ENCODE measurements at places on chromosomes 12 and 14. TPM values are rescaled to one million over a fixed set of nuclear protein-coding genes. Genes with fewer than 3 reads are reported as not detected.
A peak's percentile ranks its signal among the peaks of the same experiment; 100 is the strongest.

GRCh38 chr12:6647083-6647604 is at the start of gene ACRBP:
ACRBP (minus strand) TSS chr12:6647432; CDS start chr12:6647366, 66 bp downstream.
- DNase-seq: peak; percentile 42

GRCh38 chr14:21525962-21526671 is at the start of gene SALL2:
SALL2 (minus strand) TSS chr14:21526346; CDS start chr14:21526127, 219 bp downstream.
- peak; percentile 69 for DNase-seq

DNA sequence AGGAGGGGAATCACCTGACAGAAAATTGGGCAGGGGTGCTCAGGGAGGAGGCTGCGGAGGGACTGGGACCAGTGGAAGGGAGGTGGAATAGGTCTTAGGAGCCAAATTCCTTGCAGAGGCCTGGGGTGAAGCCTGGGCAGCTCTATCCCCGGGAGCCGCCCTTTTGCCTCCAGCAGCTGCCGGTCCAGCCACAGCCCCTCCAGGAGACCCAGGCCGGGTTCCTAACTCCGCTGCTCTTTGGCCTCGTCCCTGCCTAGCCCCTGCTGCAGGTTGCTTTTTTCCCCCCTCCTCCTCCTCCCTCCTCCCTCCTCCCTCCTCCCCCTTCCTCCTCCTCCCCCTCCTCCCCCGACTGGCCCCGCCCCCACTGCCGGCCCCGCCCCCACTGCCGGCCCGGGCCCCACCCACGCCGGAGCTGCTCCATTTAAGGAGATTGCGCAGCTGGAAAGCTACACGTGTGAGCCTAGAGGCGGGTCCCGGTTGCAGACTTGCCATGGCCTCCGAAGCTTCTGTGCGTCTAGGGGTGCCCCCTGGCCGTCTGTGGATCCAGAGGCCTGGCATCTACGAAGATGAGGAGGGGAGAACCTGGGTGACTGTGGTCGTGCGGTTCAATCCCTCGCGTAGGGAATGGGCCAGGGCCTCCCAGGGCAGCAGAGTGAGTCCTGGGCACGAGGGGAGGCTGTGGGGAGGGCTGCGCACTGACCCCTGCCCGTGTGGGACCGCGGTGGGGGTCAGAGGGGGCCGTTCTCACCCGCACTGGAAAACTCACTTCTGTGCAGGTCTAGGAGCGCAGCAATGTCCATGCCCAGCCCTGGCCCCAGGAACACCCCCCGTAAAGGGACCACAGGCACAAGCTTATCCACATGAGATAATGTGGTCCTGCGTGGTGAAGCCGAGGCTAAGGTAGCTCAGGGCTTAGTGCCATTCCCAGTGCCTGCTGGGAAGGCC is at the start of gene TCL1B:
TSS of gene TCL1B (plus strand) at position 449 of the 945 bp plus-strand sequence. CDS start at position 491, 42 bp downstream.
- DNase-seq: no peak

The SLC48A1 gene
- 38.9 TPM for total RNA-seq

- no peak for DNase-seq
Observed at GRCh38 chr12:115294453-115295133, 610.6 kb upstream of the TBX3 start.

DNA sequence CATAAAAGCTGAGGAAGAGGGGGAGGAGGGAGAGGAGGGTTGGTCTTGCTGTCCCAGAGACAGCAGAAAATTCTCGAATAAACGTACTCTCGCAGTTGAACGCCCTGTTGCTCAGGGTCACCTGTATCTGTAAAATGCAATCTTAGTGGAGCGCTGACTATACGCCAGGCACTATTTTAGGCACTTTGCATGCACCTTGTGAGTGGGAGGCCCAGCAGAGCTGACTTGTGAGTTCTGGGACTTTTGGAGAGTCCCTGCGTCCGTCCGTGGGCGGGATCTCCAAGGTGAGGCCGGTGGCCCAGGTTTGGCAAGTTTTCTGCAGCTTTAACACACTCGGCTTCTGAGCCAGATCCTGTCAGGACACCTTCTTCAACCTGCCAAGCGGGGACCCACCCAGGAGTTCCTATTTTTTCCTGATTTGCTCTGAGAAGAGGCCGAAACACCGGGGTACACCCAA is 32.5 kb upstream of the PLEKHG6 start:
- no peak for DNase-seq

DNA sequence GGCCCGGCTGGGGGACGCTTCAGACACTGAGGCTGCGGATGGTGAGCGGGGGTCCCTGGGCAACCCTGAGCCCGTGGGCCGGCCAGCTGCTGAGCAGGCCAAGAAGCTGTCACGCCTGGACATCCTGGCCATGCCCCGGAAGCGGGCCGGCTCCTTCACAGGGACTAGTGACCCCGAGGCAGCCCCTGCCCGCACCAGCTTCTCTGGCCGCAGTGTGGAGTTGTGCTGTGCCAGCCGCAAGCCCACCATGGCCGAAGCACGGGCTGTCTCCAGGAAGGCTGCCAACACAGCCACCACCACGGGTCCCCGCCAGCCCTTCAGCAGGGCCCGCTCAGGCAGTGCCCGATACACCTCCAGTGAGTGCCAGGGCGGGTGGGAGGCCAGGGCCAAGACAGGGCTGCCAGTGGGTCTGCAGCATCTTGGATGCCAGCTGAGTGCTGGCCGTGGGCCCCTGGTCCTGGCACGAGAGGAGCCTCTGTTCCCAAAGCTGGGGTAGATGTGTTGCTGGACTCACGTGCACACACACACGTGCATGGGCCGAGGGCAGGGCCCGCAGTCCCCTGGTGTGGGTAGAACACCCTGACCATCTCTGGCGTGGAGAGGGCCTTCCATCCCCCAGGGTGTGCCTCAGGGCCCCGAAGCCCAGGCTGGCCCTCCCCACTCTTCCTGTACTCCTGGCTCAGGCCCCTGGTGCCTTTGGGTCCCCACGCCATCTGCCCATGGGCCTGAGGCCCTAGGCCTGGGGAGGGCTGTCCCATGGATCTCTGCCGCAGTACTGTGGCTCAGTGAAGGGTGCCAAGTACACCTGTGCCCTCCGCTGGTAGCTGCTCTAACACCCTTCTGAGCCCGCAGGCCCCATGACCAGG is 22.8 kb downstream of the CEP170B start:
- DNase-seq: no peak

The GZMH gene
- not detected for total RNA-seq

DNA sequence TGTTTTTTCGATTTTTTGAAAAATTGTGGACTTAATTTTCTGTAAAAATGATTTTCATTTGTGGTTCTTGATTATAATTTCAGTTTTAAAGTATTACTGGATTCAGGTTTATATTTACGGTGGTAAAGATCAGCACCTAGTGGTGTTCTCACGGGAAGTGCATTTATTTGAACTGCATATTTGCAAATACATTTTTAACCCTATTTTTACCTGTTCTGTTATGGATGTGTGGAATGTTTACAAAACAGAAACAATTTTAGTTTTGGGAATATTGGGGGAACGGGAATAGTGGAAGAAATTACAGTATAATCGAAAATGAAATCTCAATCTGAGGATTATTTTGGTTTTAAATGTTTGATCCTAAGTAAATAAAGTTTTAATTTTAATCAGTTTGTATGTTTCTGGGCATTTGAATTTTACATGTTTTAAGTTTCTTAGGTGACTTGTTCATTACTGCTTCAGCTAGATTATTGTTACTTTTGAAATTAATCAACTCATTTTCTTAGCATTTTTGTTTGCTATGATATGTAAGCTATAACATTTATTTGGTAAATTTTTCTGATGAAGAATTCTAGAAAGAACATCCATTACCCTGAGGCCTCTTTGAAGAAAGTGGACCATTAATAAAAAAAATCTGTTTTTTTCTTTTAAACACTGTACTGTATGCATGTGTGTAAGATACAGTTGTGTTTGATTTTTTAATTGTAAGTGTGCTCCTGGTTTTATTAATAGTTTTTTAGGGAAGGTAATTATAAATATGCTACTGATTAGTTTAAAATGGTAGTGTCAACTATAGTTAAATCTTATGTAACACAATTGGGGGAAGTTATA is 942 bp downstream of the ATF7IP start:
- DNase-seq: peak; percentile 57

- no peak for DNase-seq
Observed at GRCh38 chr14:60363275-60363674, 114.3 kb downstream of the PPM1A start.

DNA sequence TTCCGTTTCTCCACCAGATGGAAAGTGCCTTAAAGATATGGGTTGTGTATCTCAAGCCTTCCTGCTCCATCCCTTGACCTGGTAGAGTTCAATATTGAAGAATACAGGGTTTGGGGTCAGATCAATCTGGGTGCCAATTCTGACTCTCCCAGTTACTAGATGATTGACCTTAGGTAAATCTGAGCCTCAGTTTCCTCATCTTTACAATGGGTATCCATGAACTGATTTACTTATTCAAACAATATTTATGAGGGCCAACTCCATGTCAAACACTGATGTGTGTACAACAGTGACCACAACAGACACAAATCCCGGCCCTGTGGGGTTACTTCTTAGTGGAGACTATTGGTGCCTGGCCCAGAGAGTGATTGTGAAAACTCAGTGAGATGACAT is 7.5 kb upstream of the FAIM2 start:
- no peak for DNase-seq

The TSPAN11 gene
- not detected for total RNA-seq

The GPR137C gene
- total RNA-seq: 0.35 TPM

The TMCC3 gene
- total RNA-seq: 19.4 TPM

Measured in renal cortical epithelial cell (primary cell).